Non-pigmented ciliary epithelial cell (primary cell): ENCODE measurements at places on chromosomes 6 and 20.

GRCh38 chr6:1382883-1383728, 6.3 kb upstream of the FOXF2 start:
- DNase-seq, result no peak

DNA sequence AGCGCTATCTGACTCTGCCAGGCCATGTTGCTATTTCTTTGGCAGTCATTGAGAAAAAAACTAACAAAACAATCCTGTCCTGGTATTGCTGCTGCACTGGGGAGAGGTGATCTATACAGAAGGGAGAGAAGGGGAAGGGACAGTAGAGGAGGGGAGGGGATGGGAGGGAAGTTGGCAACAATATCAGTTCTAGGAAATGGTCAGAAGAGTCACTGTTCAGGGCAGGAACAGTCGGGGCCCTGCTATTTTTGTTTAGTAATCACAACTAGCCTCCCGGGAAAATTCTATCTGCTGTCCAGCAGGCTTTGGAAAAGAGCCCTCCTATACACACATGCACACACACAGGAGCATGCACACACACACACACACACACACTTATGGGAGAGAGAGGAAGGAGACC, 142.3 kb upstream of the CARMIL1 start:
- DNase-seq, result no peak

DNA sequence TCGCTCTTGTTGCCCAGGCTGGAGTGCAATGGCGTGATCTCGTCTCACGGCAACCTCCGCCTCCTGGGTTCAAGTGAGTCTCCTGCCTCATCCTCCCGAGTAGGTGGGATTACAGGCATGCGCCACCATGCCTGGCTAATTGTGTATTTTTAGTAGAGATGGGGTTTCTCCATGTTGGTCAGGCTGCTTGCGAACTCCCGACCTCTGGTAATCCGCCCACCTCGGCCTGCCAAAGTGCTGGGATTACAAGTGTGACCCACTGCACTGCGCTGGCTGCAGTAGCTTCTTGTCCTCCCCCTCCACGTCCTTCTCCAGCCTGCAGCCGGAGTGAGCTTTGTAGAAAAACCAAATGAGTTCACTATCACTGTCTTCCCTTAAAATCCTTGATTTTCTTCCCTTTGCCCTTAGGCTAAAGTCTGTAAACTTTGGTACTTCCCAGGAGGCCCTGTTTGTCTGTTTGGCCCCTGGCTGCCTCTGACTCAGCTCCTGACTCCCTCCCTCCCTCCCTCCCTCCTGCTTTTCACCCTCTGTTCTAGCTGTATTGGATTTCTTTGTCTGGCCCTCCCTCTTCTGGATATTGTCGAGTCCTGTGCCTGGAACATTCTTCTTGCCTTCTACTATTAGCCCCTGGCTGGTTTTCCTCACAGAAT, 12.9 kb downstream of the PARD6B start:
- DNase-seq, result peak; percentile 63

DNA sequence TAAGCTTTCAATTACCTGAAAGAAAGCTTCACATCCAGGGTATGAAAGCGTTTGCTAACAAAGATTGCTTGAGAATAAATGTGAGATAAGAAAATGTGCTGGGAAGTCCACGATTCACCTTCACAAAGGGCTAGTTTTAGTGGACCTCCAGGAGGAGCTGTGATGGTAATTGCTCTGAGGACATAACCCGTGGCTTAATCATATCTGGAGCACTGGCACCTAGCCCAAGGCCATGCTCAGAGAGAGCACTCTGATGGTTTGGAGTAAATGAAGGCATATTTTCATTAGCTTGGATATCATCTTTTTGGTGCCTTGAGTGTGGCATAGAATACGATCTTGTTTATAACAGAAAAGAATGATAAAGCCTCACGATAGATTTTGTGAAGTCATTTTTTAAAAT, 46.9 kb upstream of the BACH2 start:
- DNase-seq, result no peak

GRCh38 chr6:64013011-64013410, 377.4 kb downstream of the PHF3 start:
- no peak for DNase-seq

- DNase-seq, result no peak
Measured at GRCh38 chr6:23875006-23875405, 251.0 kb upstream of the NRSN1 start.

GRCh38 chr20:46010491-46011391, 2.0 kb downstream of the MMP9 start:
- no peak for DNase-seq

- no peak for DNase-seq
Measured at GRCh38 chr6:79676785-79677736, 45.9 kb downstream of the SH3BGRL2 start.

- DNase-seq, result no peak
Measured at GRCh38 chr20:3160418-3160817, 753 bp upstream of the FASTKD5 start.

DNA sequence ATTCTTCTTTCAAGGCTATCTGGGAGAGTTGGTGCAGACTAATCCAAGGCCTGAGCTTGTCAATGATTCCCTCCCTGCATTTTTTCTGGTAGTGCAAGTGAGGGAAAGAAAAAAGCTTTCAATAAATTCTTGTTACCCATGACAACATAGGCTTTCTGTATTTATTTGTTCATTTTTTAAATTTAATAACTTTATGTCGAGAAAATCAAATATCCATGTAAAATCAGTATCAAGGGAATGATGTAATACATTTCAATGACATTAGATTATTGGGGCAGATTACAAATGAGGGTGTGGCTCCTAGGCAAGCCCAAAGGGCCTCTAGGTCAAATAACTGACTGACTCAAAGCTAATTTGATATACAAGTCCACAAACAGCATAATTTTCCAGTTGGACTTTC, 104.0 kb downstream of the GJA1 start:
- DNase-seq, result no peak

DNA sequence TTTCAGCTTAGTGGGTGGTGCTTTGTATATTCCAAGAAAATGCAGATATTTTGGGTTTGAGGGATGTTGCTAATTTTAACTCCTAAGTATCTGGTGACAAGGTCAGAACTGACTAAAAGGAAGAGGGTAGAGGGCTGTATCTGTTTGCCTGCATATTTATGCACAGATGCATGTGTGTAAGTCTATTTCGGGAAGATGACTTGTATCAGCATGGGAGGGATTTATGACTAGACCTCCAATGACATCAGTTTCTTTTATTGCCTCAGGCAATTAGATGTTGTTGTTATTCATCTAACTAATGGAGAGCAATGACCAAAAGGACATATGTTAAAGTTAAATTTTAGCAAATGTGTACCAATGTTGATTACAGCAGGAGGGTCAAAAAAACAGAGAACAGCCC, 734.3 kb downstream of the QKI start:
- no peak for DNase-seq

- no peak for DNase-seq
Measured at GRCh38 chr6:129567374-129567773, 142.6 kb downstream of the ARHGAP18 start.

GRCh38 chr6:72653026-72653425, 31.2 kb downstream of the KCNQ5 start:
- DNase-seq, result no peak

- DNase-seq, result no peak
Measured at GRCh38 chr6:161017766-161018564, 26.4 kb downstream of the MAP3K4 start.

DNA sequence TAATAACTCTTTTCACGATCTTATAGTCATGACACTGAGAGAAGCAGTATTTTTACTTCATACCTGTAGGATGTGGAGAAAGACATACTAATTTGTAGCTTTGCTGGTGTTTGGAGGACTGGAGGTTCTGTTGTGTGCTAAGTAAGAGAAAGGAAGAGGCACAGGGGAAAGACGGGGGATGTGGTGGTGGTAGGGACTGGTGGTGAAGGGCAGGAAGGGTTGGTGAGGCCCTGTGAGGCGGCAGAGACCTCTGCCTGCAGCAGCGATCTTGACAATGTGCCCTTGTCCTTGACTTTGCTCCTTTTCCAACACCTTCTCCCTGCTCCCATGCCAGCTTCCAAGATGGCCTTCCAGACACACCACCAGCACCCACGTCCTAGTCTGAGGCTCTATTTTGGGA, 32.6 kb upstream of the MPC1 start:
- no peak for DNase-seq

GRCh38 chr6:89411145-89412070, 665 bp downstream of the RRAGD start:
- no peak for DNase-seq

GRCh38 chr6:41505122-41506049, 40.8 kb upstream of the FOXP4 start:
- DNase-seq, result no peak

GRCh38 chr6:72554761-72555221, 67.1 kb upstream of the KCNQ5 start:
- DNase-seq, result no peak

GRCh38 chr6:151911401-151911800, 103.9 kb downstream of the ESR1 start:
- no peak for DNase-seq

- no peak for DNase-seq
Measured at GRCh38 chr6:24504649-24505586, 10.1 kb downstream of the ALDH5A1 start.

GRCh38 chr6:167546611-167547327, 221.9 kb downstream of the TTLL2 start:
- DNase-seq, result no peak

- DNase-seq, result no peak
Measured at GRCh38 chr20:5845681-5846615, 95.7 kb downstream of the SHLD1 start.

DNA sequence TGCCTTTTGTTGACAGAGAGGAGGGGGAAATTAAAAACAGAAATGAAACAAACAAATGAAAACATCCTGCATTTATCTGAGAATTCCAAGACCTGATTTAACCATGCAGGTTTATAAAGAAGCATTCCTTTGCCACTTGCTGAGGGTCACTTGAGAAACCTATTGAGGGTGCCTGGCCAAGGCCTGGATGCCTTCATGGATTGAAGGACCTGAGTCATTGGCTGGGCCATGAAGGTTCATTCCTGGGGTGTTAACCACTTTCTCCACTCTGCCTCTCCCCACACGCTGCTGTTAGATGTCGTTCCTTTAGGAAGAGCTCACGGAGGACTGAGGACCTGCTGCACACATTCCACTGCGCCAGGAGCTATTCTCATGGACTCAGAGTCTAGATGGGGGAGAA, 49.7 kb downstream of the DAAM2 start:
- no peak for DNase-seq

- DNase-seq, result no peak
Measured at GRCh38 chr20:23039885-23040508, 4.9 kb downstream of the SSTR4 start.

DNA sequence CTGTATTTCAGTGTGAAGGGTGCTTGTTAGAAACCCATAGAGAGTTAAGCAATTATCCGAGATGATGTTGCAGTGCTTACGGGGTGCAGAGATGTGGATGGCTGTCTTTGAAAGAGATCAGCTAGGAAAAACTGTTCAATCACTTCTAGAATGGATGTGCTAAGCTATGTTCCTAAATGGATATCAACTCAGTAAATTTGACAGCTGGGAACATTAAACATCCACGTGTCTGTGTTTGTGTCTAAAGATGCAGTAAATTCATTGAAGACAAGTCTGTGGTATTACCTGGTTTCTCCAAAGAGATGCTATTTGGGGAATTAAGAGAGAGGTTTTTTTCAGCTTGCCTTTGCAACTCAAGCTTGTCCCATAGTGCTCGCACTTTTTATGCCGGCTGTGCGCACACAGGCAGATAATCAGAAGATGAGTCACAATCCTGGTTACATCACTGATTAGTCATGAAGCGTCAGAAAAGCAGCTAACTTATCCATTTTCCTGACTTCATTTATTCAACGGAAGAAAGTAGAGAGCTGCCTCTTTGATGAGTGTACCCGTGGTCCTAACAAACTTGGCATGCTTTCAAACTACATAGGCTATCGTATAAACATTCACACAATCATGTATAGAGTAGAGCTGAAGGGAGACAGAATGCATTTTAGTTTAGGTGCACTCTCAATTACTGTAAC, 691.7 kb upstream of the SLC35B3 start:
- peak; percentile 91 for DNase-seq

- DNase-seq, result no peak
Measured at GRCh38 chr6:18663011-18663410, 275.9 kb downstream of the RNF144B start.

DNA sequence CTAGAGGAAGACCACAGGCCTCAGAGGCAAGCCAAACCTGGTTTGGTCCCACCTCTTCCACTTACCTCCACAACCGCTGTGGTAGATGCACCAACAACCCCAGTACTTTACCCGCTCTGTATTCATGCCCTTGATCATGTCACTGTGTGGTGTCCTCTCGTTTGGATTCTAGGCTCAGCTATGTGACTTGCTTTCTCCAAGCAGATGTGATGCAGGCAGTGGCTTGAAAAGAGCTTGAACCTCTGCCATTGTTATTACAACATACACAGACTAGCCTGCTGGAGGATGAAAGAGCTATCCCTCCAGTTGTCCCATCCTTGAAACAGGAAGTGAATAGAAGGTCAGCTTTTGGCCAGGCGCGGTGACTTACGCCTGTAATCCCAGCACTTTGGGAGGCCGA, 147.7 kb downstream of the ZNF217 start:
- DNase-seq, result no peak

GRCh38 chr20:49483018-49483695, 689 bp upstream of the KCNB1 start:
- DNase-seq, result no peak

GRCh38 chr6:156513504-156513903, 263.7 kb upstream of the ARID1B start:
- DNase-seq, result no peak

- DNase-seq, result no peak
Measured at GRCh38 chr20:53100476-53100911, 128.3 kb downstream of the TSHZ2 start.

- DNase-seq, result no peak
Measured at GRCh38 chr20:61757678-61758563, 307.8 kb downstream of the TAF4 start.

- no peak for DNase-seq
Measured at GRCh38 chr6:1346101-1346500, 34.2 kb downstream of the FOXQ1 start.

- no peak for DNase-seq
Measured at GRCh38 chr20:24585796-24586522, 116.5 kb downstream of the SYNDIG1 start.

GRCh38 chr6:113416170-113416569, 441.0 kb upstream of the MARCKS start:
- DNase-seq, result no peak

- no peak for DNase-seq
Measured at GRCh38 chr6:20403766-20404640, 2.3 kb downstream of the E2F3 start.

- no peak for DNase-seq
Measured at GRCh38 chr6:81511423-81511822, 241.1 kb downstream of the TENT5A start.

DNA sequence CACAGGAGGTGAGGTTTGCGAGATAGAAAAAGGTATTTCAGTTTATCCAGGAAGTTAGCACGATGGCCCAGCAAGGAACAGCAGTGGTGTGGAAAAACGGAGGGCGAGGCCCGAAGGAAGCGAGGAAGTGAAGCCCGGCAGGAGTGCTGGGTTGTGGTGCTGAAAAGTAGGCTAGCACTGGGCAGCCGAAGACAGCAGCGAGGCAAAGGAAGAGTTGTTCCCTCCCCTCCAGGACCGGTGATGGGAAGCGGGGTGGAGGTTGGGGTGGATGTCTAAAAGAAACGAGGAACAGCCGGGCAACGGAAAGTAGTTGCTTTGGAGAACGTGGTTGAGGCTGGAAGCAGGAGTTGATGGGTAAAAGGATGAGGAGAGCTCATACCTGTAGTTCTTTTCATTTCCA, 1.4 kb downstream of the METTL24 start:
- DNase-seq, result no peak
